ENCODE measurements at places on chromosomes 16 and 17. TPM values are rescaled to one million over a fixed set of nuclear protein-coding genes. Genes with fewer than 3 reads are reported as not detected.

GRCh38 chr16:65342231-65342866 is 220.5 kb upstream of the CDH11 start:
- no peak for DNase-seq

- DNase-seq, result no peak
These were observed 39.9 kb downstream of the MSI2 start for GRCh38 chr17:57296231-57296630.

- DNase-seq, result no peak
These were observed 20.6 kb downstream of the ACSM1 start for GRCh38 chr16:20676837-20677236.

- DNase-seq, result no peak
These were observed 314.6 kb upstream of the MAF start for GRCh38 chr16:79914961-79915720.

- no peak for DNase-seq
These were observed 26.8 kb downstream of the GP2 start for GRCh38 chr16:20300312-20301097.

DNA sequence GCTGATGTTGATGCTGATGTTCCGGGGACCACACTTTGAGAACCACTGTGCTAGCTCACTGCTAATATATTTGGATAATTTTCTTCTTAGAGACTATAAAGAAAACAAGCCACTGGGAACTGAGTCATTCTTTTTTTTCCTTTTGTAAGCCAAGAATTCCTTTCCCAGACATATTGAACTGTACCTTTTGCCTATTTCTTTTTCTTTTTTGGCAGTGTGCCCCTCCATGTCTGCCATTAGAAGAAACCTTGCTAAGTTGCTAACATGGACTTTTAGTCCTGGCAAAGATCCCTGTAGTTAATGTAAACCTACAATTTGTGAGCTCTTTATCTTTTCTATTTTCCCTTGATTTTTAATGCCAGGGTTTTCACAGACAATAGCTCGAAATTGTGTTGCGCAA is 17.3 kb upstream of the ERCC4 start:
- no peak for DNase-seq

DNA sequence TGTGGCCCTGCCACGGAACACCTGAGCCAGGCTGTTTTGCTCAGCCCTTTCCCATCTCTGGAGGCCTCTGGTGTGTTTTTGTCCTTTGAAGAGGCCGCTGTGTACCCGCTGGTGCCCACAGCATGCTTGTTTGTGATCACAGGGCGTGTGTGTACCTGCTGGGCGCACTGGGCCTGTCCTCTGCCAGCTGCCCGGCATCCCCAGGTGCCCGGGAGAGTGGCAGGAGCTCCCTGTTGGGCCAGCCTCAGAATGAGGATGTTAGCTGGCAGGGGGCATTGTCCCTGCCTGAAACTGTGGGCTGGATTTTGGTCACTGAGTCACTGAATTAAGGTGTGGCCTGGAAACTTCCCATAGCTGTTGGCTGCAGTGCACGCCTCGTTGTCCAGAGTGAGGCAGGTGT is 31.1 kb downstream of the BAIAP2 start:
- DNase-seq, result no peak

DNA sequence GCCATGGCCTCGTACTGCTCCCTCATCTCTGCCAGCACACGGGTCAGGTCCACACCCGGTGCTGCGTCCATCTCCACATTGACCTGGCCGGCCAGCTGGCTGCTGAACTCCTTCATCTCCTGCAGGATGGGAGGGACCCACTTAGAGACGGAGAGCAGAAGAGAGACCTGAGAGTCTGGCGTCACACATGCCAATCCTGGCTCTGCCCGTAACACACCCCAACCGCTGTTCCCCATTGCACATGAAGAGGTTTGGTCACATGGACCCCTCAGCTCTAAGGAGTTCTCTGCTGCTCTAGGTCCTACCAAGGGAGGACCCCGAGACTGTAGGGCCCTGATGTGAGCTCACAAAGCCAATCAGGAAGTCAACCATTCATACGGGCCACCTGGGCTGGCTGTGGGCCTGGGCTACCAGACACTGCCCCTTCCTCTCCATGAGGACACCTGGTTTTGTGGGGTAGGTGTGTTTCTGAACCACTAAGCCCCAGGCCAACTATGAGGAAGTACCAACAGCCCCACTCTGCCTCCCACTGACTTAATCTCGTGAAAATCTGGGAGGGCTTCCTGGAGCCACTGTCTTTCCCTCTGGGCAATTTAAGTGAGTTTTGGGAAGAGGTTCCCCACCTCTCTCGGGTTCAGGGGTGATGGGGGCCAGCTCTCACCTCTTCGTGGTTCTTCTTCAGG is 2.4 kb downstream of the KRT15 start:
- DNase-seq, result no peak

GRCh38 chr17:21525464-21526130 is 149.4 kb downstream of the KCNJ12 start:
- no peak for DNase-seq

GRCh38 chr17:72487731-72488494 is 367.1 kb downstream of the SOX9 start:
- DNase-seq, result no peak

GRCh38 chr16:79365702-79366101 is 234.8 kb downstream of the MAF start:
- DNase-seq, result no peak

DNA sequence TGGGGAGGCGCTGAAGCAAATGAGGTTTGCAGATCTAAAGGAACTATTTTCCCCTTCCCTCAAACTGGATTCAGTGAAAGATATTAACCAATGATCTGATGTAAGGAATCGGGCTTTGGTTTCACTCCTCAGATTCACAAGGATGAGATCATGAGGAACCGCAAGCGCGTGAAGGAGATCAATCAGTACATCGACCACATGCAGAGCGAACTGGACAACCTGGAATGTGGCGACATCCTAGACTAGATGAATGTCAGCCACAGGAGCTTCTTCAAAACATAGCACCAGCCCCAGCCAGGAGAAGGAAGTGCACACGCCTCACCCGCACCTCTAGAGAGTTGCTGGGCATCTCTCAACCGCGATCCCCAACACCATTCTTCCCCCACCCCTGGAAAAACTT is 22.5 kb downstream of the ATPAF2 start:
- DNase-seq, result no peak

- DNase-seq, result no peak
These were observed 284.8 kb upstream of the CCL2 start for GRCh38 chr17:33970279-33970678.

GRCh38 chr17:40017422-40018080 is 2.3 kb downstream of the CSF3 start:
- DNase-seq, result no peak

DNA sequence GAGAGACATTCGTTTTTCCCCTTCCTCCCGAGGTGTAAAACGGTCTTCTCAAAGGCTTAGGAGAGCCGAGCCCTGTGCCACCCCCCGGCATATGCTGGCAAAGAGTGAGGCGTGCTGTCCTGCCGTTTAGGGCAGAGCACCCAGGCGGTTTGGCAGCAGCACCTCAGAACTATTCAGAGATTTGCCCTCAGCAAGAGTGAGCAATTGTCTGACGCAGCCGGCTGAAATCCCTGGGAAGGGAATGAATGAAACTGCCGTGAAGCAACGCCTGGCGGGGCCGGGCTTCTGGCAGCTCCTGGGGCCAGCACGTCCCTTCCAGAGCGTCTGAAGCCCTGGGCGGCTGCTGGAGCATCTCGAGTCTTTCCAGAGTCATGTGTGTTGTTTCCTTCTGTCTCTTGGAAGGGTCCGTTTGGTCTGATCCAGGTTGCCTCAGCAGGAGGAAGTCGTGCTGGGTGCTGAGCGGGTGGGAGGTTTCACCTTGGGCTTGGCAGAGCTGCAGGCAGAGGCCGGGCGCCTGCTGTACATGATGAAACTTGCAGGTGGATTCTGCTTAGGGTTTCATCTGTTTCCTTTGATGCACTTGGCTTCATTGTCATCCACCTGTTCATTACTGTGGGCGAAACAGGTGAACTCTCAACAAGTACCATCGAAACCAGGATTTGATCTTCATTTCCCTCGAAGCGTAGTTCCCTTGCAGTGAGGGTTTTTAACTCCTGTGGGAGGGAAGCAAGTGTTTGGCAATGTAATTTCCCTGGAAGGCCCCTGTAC is 35.4 kb downstream of the TBCD start:
- DNase-seq, result peak; percentile 87

DNA sequence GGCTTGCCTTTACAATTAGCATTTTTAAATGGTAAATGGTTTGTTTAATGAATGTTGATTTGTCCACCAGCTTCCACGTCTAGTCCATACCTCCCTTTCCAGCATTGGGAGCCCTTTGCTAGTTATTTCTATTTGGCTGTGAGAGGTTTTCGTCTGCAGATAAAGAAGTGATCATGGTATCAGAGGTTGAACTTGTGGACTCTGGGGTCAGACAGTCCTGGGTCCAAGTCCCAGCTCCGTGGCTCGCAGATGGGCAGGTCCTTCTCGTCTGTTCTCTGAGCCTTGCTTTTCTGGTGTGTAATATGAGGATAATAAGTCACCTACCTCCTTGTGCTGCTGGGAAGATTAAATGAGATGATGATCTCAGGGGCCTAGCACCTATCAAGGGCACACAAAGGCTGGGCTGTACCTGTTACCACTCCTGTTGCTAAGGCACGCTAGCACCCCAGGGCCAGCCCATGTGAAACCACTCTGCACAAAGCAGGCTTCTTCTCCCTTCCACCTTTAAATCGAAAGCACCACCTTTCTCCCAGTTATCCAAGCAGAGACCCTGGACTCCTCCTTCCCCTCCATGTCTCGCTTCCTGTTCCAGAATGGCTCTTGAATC is 103.9 kb downstream of the GNAO1 start:
- no peak for DNase-seq

GRCh38 chr17:19650826-19651225 is 2.3 kb downstream of the ALDH3A2 start:
- no peak for DNase-seq

- DNase-seq, result no peak
These were observed 7.8 kb upstream of the CHST6 start for GRCh38 chr16:75502916-75503605.

DNA sequence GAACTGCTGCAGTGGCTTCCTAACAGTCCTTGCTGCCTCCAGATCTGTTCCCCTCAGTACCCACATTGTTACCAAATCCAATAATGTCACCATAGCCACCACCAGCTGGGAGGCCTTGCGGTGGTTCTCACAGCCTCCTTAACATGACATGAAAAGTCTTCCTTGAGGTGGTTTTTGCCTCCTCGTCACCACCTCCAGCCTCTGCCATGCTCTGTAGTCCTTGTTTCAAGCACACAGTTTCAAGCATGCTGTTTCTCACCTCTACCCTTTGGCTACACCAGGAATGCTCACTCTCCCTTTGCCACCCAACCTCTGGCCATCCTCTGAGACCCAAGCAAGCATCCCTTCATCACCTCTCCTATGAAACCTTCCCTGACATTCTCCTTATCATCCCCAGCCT is 47.2 kb downstream of the DNAH9 start:
- no peak for DNase-seq

GRCh38 chr17:66678827-66679226 is 156.1 kb upstream of the CACNG5 start:
- no peak for DNase-seq

DNA sequence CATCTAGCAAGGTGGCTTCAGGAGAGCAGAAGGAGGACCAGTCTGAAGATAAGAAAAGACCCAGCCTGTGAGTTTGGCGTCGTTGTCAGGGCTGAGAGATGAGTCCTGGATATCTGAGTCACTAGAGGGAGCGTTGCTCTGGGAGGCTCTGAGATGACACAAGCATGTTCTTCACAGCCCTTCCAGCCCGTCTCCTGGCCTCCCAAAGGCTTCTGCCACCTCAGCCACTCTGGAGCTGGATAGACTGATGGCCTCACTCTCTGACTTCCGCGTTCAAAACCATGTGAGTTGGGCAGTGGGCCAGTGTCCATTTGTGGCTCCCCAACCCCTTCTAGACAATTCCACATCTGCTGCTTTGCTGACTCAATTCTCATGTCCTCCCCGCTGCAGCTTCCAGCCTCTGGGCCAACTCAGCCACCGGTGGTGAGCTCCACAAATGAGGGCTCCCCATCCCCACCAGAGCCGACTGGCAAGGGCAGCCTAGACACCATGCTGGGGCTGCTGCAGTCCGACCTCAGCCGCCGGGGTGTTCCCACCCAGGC is 2.3 kb downstream of the TGFB1I1 start:
- DNase-seq, result no peak

DNA sequence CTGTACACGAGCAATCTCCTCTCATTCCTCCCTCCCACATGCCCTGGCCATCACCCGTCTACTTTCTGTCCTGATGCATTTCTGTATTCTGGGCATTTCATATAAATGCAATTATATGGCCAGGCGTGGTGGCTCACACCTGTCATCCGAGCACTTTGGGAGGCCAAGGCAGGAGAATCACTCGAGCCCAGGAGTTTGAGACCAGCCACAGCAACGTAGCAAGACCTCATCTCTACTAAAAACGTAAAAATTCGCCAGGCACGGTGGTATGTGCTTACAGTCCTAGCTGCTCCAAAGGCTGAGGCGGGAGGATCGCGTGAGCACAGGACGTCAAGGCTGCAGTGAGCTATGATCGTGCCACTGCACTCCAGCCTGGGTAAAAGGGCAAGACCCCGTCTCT is 4.8 kb downstream of the MEAK7 start:
- peak; percentile 23 for DNase-seq

- no peak for DNase-seq
These were observed 209.4 kb downstream of the MRTFB start for GRCh38 chr16:14280541-14280940.

GRCh38 chr17:32487473-32488176 is 832 bp downstream of the CDK5R1 start:
- DNase-seq, result no peak

DNA sequence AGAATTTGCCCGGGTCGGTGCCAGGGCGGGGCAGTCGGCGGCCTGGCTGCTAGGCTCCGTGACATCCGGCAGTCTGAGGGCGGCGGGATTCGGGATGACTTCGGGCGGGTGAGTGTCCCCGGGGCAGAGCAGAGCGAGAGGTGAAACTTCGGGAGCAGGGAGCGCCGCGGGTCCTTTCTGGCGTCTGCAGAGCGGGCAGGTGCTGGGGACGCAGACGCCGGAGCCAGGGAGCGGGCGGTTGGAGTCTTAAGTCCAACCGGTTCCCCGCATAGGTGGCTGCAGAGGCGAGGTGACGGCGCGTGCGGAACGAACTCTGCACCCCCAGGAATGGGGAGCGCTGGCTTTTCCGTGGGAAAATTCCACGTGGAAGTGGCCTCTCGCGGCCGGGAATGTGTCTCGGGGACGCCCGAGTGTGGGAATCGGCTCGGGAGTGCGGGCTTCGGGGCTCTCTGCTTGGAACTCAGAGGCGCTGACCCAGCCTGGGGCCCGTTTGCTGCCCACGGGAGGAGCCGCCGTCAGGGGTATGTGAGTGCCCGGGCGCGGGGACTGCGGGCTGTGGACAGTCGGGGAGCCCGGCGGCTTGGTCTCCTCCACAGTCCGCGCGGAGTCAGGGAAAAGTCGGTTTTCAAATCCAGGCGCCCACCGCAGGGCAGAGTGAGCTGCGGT is at the start of gene B4GALNT2:
B4GALNT2 (plus strand) TSS at position 71 of the 666 bp plus-strand sequence; CDS start at position 95, 24 bp downstream.
- no peak for DNase-seq

MFAP4 gene
- total RNA-seq, result 271 TPM

FOXC2 gene
- 29.0 TPM for total RNA-seq

YPEL2 gene
- 54.0 TPM for total RNA-seq

KRTAP1-1 gene
- not detected for total RNA-seq

LRRC37A gene
- 7.7 TPM for total RNA-seq

DPEP2 gene
- total RNA-seq, result 1.7 TPM

KRTAP4-3 gene
- total RNA-seq, result not detected

DRC3 gene
- 2.8 TPM for total RNA-seq

TBX21 gene
- total RNA-seq, result 0.39 TPM

PYDC1 gene
- not detected for total RNA-seq

CMTM2 gene
- total RNA-seq, result 1.3 TPM

SOST gene
- total RNA-seq, result 34.3 TPM

NPIPB5 gene
- total RNA-seq, result 441 TPM

KRTAP17-1 gene
- not detected for total RNA-seq
